ENCODE measurements at places on chromosomes 12 and 14.

- DNase-seq = peak; percentile 62
Measured at GRCh38 chr12:6285063-6285477, 25.4 kb upstream of the PLEKHG6 start.

DNA sequence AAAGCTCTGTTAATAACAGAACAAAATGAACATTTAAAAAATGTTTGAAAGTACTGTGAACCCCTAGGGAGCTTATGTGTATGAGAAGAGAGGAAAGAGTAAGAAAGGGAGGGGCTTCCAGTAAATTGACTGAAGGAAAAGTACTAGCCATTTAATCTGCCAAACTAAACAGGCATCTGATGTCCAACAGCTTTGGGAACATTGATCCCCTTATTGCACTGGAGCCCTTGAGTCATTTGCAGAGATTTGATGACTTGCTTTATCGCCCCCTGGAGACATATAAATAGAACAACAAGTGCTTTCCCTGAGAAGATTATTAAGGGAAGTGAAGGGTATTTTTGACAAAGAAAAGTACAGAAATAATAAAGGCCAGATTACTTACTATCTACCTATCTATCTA is 319.3 kb upstream of the NOVA1 start:
- no peak for DNase-seq

DNA sequence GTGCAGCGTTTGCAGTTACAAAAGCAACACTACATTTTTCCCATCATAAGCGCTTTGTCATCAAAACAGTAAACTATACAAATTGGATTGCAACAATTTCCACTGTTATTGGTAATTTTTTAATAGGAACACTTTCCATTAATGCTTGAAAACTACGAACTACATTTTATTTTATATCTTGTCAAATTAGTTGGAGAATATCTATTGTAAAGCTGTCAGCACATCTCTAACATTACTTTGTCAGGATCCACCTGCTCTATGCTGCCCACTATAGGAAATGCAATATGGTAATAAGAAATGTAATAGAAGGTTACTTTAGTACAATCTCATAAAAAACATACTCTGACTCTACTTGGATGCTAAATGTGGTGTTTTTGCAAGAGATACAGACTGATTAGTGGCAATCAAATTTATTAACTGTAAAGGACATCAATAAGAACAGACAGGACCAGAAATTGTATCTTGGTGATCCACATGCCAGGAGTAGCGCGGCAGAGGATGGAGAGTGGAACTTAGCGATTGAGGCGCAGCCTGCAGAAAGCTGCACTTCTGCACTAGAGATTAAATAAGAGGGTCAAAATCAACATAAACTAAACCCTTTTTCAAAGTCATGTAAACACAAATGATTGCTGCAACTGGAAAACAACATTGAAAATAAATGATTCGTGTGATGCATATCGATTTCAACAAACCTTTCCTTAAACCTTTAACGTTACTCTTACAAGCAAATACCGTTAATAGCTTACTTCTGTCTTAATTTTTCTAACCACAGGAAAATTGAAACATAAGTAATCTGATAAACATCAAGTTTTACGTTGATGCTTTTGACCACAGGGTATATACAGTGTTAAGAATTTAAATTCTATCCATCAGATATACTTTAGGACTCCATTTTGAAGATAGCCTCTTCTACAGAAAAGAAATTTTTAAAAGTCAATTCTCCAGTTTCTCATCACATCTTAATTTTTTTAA is 3.6 kb upstream of the ARID2 start:
- no peak for DNase-seq

DNA sequence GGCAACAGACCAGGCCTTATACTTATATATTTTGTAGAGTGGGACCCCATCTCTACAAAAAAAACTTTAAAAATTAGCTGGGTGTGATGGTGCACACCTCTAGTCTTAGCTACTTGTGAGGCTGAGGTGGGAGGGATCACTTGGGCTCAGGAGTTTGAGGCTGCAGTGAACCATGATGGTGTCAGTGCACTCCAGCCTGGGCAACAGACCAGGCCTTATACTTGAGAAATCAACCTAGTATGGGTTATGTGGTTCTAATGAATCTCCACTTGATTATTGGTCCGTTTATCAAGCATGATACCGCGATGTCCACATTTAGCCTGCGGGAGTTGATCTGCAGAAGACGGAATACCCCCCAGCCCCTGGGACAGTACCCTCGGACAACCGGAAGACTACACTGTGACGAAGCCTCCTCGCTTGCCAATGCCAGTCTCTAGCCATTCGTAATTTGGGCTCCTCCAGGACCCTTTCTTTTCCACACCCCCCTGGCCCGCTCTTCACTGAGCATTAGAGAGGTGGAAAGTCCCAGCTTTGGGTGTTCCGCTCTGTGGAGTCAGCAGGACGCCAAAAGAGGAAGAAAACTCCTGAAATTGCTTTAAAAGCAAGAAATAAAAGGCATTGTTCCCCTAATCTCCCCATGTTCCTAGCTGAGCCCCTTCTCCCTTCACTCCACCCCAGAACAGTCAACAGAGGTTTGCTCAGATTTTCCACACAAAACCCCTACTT is 19.4 kb downstream of the LTBP2 start:
- no peak for DNase-seq

DNA sequence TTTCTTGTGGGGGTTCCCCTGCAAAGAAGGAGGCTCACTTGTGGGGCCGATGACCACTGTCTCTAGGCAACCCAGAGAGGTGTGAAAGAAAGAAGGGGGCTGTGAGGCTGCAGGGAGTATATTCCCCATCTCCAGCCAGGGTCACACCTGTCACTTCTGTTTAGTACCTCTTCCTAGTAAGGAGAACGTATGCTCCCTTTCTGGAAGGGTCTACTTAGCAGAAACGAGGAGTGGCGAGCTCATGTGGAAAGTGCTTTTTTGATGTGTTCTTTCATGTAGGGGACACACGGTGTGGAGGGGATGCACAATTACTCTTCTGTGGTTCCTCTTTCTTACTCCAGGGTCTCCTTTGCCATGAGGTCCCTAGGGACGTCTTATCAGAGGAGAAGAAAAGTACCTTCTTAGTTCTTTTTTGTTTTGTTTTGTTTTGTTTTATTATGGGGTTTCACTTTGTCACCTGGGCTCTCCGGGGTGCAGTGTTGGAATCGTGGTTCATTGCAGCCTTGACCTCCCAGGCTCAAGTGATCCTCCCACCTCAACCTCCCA is 58.3 kb downstream of the PRKCH start:
- DNase-seq = no peak

DNA sequence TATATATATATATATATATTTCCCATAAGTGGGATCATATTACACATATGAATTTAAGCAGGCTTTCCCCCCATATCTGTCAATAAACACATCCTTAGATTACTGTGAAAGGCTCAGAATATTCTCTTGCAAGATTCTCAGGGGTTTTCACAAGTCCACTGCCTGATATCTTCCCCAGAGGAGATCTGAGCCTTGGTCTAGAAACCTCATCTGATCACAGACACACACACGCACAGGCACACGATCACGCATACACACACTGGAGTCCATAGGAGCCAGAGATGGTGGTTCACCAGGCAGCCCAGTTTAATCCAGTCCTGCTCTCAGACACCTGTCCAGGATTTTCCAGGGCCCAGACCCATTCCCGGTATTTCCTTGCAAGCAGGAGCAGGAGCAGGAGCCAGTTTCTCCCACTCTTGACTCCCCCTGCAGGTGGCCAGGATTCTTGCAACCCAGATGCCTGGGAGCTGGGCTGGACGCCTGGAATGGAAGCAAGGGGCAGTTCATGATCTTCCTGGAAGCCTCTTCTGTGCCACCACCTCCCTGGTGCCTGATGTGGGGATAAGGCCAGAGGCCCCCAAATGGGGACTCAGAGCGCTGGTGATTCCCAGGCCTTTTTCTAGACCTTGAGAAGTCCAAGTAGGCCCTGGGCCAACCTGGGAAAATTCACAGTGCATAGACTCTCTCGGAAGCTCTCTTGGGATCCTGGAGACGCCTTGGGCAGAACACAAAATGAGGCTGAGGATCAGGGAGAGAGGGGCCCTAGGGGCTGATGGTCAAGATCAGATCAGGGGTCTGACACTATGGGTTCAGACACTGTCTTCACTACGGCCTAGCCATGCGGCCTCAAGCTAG is 16.5 kb upstream of the KRT78 start:
- DNase-seq = peak; percentile 68

GRCh38 chr12:30795410-30796312 is 40.9 kb upstream of the CAPRIN2 start:
- peak; percentile 25 for DNase-seq

- DNase-seq = no peak
Measured at GRCh38 chr12:115802767-115803166, 474.7 kb downstream of the MED13L start.

DNA sequence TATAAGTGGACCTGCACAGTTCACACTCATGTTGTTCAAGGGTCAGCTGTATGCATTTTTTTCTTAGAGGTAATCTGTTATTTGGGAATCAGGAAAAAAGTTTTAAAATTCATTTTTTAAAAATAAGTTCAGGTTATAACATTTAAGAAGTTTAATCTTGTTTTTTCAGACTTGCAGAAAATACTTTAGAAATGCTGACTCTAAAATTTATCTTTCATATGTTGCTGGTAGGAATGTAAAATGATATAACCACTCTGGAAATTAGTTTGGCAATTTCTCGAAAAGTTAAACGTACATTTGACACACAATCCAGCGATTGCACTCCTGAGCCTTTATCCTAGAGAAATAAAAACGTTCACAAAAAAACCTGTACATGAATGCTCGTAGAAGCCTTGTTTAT is 4.7 kb downstream of the VRK1 start:
- DNase-seq = no peak

GRCh38 chr14:20623798-20624197 is 17.7 kb downstream of the OR6S1 start:
- no peak for DNase-seq

DNA sequence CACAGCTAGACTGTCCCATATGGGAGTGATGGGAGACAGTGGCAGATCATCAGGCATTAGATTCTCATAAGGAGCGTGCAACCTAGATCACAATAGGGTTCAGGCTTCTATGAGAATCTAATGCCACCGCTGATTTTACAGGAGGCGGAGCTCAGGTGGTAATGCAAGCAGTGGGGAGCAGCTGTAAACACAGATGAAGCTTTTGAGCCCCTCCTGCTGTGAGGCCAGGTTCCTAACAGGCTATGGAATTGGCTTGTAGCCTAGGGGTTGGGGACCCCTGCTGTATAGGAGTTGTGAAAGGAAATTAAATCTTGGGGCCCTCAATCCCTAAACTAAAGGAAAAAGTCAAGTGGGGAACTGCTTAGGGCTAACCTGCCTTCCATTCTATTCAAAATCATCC is 29.6 kb downstream of the ADIPOR2 start:
- DNase-seq = no peak

- no peak for DNase-seq
Measured at GRCh38 chr14:28308734-28309133, 457.9 kb upstream of the FOXG1 start.

GRCh38 chr12:15562263-15562662 is 226.9 kb downstream of the EPS8 start:
- no peak for DNase-seq

GRCh38 chr14:93895023-93895604 is 32.0 kb upstream of the FAM181A start:
- DNase-seq = no peak

DNA sequence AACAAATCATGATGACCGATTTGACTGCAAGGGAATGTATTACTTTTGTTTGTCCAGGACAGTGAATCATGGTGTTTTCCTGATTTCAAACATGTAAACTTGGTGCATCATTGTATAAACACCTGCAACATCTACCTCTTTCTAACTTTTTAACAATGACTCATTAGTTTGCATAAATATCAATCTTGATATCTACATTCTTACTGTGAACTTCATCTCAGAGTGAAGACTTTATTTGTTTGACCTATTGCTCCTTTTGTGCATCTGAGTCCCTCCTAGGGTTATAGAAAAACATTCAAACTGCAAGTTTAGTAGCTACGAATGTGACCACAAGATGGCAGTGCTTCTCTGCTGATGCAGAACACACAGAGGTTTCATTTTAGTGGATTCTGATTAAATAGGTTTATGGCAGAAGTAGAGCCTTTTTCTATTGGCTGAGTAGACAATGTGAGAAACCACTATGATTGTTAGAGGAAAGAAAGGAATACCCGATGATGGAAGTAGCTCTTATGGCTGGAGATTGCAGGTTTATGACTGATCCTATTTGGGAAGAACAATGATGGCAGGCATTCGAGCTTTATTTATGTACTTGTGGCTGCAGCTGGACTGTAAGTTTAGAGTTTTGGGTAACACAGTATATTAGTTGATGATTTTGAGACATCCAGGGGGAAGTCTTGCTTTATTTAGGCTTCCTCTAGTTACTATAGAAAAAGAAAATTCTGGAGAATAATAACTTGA is 244.2 kb upstream of the OR4E1 start:
- peak; percentile 14 for DNase-seq

- DNase-seq = no peak
Measured at GRCh38 chr12:29073631-29074239, 75.3 kb upstream of the FAR2 start.

DNA sequence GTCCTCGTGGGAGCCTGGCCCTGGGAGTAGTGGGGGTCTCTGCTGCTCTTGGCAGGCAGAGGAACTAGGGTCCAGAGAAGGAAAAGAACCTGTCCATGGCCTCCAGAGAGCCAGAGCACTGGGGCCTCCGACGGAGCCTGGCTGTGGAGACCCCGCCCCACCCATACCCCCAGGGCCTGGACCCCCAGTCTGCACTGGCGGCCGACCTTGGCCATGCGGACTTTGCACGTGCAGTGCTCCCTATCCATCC is 1.1 kb downstream of the BEGAIN start:
- no peak for DNase-seq

GRCh38 chr14:103137689-103138300 is 14.5 kb downstream of the TNFAIP2 start:
- no peak for DNase-seq
